ENCODE measurements at places on chromosomes 5 and 9. TPM values are rescaled to one million over a fixed set of nuclear protein-coding genes. Genes with fewer than 3 reads are reported as not detected.

TAF11L9 gene
- polyA plus RNA-seq = not detected

DNA sequence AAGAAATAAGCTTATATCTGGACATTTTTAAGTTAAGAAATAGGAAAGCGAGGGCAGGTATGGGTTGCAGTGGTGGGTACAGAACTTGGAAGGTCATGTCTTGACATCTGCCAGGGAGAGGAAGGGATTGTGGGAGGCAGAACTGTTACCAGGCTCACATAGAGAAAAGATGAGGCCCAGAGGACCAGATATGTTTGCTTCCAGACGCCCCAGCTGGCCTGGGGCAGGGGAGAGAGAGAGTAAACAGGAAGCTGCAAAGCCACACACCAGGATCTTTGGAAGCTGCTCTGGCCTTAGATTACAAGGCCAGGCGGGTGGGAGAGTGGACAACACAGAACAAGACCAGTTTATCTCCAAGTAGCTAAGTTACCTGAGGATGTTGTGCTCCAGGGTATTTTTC is 71.2 kb downstream of the MARCHF11 start:
- DNase-seq = no peak

DNA sequence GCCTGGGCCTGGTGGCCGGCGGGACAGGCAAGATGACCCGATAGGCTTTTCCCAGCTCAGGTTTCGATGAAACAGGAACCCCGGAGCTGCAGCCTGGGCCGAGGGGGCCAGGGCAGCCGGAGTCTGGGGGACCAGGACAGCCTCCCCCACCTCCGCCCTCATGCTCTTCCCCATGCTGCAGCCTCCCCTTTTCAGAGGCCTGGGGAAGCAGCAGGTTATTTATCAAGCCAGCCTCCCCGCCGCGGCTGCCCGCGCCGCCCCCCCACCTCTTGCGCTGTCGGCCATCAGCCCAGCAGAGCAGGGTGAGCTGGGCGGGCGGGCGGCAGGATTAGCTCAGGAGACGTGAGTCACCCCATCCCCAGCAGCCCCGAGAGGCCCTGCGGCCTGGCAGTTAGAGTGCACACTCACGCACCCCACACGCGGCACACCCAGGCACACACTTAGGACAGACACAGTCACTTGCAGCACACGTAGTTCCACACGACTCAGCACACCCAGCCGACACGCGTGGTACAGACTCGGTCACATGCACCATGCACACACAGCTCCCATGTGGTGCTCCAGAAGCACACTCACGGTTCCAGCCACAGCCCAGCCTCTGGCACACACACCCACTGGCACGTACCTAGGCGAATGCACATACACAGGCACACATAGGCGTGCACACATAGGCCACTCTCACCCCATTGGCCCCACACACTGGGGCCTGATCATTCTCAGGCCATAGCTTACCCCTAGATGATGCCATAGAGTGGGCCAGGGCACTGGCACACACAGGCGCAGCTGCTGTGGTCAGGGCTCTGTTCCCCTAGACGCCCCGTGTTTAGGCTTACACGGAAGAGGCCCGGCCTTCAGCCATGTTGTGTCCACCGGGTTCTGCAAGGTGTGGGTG is 13.0 kb downstream of the CXXC5 start:
- DNase-seq = no peak

DNA sequence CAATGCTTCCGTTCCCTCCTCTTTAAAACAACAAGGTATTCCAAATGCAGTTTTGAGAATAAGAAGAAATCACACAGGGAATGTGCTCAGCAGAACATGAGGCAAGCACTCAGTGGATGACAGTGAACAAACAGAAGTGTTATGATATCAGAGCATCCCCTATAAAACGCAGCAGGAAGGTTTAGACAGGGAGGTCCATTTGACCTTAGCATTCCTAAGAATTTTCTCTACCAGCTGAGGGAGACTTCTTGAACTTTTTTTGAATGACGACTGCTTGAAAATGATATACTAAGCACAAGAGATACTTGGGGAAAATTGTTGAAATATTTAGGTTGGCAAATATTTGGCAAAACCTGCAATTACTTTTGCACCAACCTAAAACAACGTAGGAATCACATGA is 3.9 kb downstream of the AMACR start:
- no peak for DNase-seq

PRUNE2 gene
- 12.7 TPM for polyA plus RNA-seq

DNA sequence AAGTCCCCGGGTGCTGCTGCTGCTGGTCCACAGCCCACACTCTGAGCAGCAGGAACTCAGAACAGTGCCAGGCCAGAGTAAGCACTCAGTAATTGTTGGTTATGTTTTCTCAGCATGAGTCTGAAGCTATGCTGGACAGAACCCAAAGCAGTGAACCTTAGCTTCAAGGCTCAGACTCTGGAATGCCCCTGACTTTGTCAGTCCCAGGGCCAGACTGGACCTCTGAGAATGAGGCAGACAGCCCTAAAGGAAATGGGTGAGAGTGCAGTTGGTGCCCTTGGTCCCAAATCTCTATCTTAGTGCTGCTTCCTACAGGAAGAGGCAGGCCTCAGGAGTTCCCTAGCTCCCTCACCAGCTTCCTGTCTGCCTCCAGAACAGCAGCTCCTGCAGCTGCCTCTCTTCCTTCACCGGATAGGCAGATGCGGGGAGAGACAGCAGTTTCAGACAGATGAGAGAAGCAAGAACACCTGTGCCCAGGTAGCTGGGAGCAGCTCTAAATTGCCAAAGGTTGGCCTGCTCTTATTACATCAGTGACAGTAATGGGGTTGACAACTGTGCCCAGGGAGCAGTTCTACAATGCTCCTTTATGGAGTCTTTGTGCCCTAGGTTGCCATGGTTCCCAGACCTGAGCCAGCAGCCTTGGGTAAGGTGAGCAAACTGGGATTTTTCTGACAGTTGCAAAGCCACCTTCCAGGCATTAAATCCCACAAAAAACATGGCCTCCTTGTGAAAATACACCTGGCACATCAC is 82.2 kb upstream of the CXCL14 start:
- DNase-seq = no peak

DNA sequence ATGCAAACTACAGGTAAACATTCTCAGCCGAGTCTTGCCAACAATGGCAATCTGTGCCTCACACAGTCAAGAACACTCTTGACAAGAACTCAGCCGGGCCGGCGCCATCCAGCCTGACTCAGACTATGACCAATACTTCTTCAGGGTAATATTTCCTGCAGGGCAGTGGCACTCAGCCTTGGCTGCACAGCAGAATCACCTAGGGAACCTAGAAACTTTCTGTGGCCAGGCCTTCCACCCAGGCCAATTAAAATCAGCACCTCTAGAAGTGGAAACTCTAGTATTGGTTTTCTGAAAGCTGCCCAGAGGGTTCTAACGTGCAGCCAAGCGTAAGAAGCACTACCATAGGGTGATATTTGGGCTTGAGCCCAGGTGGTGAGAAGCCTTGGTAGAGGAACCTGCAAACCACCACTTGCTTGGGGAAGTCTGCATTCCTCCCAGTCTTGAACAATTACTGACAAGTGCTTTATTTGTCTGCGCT is 120.6 kb downstream of the TTLL11 start:
- no peak for DNase-seq

SYK gene
- polyA plus RNA-seq = 31.1 TPM

DNA sequence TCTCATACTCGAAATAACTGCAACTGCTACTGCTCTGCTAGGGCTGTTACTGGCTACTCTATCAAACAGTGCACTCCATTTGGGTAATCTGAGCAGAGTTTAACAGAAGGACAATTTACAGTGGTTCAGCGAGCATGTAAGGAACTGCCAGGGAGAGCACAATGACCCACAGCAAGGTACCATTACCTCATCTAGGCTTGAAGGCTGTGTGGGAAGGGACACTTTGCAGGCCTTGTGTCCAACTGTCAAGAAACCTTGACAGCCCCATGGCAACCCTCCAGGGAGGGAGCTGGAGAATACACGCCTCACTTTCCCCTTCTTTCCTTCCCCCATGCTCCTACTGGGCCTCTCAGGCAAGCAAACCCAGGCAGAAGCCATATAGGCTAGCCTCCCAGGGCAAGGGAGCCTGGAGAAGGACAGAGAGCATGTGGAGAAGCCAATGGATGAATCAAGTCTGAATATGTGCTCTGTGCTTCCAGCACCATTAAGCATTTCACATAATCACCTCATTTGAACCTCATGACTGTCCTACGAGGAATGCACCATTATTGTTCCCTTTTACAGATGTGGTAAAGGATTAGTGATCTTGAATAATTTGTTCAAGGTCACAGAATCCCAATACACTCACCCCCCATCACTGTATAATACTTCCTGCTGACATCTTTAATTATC is 49.9 kb upstream of the JAK2 start:
- DNase-seq = no peak

- no peak for DNase-seq
Observed at GRCh38 chr5:65790371-65791163, 68.6 kb downstream of the NLN start.

DNA sequence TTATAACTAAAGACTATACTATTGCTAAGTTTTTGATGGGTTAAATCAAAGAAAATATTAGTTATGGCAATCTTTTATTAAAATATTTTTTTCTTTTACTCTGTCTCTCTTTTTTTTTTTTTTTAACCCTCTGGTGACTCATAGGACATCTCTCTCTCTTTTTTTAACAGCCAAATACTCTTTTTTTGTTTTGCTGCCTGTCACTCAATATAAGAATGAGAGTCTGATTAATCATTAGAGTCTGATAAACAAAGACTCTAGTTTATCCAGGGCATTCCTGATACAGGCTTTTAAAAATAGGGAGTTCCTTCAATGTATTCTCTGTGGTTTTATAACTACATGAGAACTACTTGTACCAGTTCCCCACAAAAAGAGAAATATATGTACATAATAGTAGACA is 77.3 kb downstream of the SLC38A9 start:
- DNase-seq = no peak

DNA sequence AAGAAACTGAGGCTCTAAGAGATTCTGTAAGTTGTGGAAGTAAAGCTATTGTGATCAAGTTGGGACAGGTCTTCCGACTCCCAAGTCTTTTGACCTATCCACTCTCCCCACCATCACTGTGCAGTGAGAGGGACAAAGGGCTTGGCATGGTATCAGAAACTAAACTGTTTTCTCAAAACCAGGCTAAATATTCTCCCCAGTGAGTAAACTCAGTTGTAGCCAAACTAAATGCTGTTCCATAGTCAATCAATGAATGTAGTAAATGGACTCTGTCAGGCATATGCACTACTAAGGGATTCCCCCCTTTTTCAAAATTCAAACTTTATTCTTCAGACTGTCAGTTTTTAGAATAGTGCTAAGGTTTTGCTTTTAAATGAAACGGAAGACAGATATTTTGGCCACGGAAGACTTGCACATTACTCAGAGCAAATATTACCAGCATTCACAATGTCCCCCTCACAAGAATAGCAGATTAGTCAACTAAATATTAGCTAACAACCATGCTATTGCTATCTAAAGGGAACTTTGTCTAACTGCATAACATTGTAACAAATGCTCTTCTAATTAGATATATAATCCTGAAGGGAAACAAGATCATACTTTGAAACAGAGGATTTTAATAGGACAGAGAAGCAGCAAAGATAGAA is 7.1 kb downstream of the PRKAA1 start:
- DNase-seq = no peak

NTNG2 gene
- polyA plus RNA-seq = 0.10 TPM

DMRT3 gene
- polyA plus RNA-seq = 1.6 TPM

- DNase-seq = no peak
Observed at GRCh38 chr5:61177716-61178115, 15.4 kb upstream of the SMIM15 start.

SUSD1 gene
- polyA plus RNA-seq = 31.7 TPM

DNA sequence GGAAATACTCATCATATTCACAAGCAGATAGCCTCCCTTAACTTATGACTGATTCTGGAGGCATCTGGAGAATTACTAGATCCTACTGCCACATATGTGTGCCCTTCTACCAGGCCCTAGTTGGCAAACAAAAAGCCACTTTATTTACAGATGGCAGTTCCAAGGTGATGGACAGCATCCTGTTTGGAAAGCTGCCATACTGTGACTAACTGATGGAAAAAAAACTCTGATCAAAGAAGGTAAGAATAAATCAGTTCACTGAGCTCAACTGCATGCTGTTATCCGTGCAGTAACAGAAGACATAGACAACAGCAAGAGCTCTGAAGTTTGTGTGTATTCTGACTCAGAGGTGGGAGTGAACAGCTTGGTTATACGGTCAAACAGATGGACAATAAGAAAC is 279.8 kb upstream of the POU5F2 start:
- no peak for DNase-seq

DNA sequence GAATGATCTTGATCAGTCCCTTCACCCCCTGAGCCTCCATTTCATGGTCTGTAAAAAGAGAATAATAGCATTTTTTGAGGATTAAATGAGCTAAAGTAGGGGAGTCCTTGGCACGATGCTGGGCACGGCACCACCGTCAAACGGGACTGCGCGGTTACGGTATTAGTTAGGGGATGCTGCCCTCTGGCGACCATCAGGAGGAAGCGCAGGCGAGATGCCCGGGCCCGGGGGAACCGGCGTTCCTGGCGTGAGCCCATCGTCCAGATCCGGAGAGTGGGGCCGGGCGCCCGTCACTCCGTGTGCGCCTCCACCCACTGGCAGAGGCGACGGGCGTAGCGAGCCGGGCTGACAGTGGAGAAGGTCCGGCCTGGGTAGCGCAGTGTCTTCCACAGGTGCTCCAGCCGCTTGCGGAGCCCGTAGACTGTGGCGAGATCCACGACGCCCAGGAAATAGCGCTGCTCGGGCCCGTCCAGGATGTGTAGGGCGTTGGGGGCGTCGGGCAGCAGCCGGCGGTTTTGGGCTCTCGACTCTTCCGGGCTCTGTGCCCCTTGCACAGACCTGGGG is 4.8 kb upstream of the ST6GALNAC4 start:
- DNase-seq = no peak

DNA sequence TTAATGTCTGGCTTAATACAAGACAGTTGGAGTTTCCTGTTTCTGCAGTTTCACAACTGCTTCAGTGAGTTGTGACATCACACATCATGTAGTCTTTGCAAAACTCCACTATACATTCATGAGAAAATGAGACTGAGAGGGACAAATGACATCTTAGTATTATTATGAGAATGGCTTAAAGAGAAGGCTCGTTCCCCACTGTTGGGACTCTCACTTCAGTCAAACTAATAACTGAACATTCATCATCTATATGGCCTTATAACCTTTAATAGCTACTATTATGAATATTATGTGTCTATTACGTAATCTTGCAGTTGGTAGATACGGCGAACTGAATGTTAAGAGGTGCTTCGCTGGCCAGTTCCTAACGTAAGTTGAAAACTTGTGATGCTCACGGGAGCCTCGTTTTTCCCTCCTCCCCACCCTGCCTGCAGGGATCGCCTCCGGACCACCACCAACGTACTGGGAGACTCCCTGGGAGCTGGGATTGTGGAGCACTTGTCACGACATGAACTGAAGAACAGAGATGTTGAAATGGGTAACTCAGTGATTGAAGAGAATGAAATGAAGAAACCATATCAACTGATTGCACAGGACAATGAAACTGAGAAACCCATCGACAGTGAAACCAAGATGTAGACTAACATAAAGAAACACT is 79.4 kb downstream of the SLC1A3 start:
- DNase-seq = no peak

DNA sequence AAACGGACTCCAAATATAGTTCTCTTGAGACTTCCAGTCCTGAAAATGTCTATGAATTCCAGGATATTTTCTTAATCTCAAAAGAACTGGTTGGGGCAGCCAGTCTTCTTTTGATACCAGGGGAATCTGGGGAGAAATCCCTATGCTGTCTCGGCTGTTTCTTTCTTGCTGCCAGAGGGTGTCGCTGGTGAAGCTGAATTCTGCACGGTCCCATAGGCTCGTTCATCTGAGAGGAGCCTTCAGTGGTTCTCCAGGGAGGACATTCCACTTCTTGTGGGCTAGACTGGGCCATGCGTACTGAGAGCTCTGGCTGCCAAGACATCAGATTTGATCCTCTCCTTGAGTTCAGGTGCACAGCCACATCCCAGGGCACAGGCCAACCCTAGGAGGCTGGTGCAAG is 155.0 kb upstream of the CLINT1 start:
- DNase-seq = no peak

Measured in right renal cortex interstitium (tissue), 3 donors.